ENCODE measurements at places on chromosomes 3 and 15.

GRCh38 chr3:162287600-162287999 is 791.0 kb downstream of the OTOL1 start:
- no peak for DNase-seq

DNA sequence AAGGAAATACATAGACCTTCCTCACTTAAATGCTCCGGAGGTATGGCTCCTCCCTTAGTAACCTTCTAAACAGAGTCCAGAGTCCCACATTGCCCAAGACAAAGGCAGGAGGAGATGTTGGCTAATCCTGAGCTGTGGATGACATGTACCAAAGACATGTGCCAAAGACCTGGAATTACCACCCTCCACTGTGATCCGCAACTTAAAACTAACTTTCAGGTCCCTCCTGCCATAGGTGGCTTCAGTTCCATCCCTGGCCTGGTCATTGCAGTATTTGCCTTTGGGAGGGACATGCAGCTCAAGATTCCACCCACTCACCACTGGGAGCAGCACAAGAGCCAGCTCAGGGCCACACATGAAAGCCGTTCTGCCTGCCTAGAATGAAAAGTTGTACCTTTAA is 28.0 kb downstream of the MYZAP start:
- DNase-seq, result no peak

- DNase-seq, result no peak
Observed at GRCh38 chr3:81198756-81199155, 562.7 kb downstream of the GBE1 start.

GRCh38 chr3:152910966-152911365 is 76.0 kb downstream of the P2RY1 start:
- no peak for DNase-seq

- no peak for DNase-seq
Observed at GRCh38 chr3:31247850-31248562, 284.7 kb upstream of the STT3B start.

DNA sequence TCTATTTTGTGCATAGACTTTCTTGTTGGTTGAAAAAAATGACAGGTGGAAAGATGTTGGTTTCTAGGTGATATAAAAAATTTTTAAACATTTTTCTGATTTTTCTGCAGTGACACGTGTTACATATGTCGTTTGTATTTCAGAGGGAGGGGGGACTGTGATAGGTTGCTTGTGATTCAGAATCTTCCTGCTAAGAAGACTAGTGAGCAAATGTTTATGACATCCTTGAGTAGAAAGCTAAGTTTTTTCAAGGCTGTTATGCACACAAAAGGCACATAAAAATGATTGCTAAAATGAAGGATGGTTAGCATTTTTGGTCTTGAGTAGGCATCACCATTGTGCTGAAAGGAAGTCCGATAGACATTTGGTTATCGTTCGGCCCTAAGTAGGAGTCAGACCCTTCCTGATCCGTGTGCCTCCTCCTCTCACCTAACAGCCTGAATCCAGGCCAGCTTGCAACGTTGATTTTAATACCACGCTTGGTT is 1.5 kb downstream of the ZNF639 start:
- DNase-seq, result no peak

DNA sequence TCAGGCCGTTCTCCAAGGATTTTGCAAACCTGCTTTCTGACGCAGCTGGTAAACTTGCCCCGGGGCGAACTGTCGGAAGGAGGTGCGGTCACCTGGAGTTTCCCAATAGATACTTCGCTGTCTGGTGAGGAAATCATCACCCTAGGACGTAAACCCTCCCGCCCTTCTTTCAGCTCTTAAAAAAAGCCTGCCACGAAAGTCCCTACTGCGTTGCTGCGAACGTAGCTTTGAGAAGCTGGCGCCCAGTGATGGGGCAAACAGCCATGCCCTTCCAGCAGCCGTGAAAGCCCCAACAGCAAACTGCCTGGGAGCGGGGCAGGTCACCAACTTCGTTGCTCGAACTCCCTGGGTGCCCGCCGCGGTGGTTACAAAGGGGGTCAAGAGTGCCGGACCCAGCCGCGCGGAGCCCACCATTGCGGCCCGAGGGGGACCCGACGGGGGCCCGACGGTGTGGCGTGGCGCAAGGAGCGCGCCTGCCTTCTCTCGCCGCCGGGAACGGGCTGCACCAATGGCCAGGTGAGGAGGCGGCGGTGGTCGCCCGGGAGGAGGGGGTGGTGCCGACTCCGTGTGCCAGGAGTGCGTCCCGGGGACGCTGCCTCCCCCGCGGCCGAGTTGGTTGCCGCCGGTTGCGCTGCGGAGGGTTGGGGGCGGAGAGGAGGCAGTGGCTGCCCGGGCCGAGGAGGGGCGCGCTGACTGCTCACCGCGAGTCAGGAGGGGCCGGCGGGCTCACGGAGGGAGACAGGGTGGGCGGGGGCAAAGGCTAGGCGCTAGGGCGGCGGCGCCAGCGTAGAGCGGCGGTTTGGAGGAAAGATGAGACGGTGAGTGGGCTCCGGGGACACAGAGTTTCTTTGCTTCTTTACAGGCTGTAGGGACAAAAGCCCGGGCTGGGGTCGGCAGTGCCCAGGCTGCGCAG is at the start of gene PHLDB2:
TSS of gene PHLDB2 (plus strand) at position 205 of the 913 bp plus-strand sequence. CDS start 24,813 bp downstream, outside the sequence.
- peak; percentile 33 for DNase-seq

GRCh38 chr3:144487011-144487410 is 515.4 kb downstream of the DIPK2A start:
- no peak for DNase-seq

DNA sequence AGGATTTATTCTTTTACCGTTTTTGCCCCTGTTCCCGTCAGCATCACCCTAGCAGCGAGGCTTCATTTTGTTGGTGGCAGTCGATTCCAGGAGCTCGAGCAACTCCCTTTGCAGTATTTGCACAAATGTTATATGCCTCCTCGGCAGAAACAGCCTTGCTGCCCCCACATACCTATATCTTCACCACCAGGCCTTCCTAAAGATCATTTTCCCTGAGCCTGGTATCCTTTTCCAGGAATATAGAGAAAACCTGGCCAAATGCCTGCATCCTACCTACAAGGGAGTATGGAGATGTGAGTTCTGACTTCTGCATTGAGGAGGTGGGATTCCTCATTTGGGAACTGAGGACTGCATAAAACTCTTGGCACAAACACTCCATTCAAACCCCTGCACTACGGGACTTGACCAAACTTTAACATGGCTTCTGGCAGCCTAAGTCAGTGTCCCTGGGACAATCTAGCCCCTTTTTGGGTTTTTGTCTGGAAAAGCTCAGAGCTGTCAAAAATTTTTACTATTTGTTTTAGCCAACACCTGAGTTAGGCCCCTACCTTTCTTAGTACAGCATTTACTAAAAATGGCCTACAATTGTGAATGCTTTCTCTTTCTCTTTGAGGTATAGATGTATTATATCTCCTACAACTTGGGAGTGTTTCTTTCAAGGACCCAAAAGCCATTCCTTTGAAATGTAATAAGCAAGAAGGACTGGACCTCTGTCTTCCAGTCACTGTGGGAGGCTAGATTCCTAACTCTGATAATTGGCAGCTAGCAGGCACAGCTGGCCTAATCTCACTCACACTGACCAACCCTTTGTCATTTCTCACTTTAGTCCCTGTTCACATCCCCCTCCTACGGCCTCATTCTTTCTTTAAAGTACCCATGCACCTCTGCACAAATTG is 12.1 kb upstream of the UBE2Q2 start:
- no peak for DNase-seq

GRCh38 chr3:10845001-10845761 is 29.2 kb downstream of the SLC6A11 start:
- no peak for DNase-seq

DNA sequence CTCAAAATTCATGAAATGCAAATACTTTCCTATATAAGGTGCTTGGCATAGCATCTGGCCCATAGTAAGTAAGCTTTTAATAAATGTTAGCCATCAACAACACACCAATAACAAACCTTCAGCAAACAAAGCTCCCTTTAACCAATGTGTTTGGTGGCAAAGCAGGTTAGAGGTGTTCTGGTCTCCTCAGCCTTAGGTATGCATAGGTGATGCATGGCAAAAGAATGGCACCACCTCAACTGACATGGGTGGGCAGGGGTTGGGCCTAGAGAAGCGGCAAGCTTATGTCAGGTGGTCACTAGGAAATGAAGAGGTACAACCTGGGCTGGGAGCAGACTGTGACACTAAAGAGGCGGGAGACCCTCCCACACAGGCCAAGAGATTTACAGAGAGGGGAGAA is 38.2 kb downstream of the MRPS11 start:
- no peak for DNase-seq

GRCh38 chr3:76624164-76624563 is 415.7 kb upstream of the ROBO2 start:
- DNase-seq, result no peak

- no peak for DNase-seq
Observed at GRCh38 chr3:129276385-129276784, 2.3 kb upstream of the HMCES start.

DNA sequence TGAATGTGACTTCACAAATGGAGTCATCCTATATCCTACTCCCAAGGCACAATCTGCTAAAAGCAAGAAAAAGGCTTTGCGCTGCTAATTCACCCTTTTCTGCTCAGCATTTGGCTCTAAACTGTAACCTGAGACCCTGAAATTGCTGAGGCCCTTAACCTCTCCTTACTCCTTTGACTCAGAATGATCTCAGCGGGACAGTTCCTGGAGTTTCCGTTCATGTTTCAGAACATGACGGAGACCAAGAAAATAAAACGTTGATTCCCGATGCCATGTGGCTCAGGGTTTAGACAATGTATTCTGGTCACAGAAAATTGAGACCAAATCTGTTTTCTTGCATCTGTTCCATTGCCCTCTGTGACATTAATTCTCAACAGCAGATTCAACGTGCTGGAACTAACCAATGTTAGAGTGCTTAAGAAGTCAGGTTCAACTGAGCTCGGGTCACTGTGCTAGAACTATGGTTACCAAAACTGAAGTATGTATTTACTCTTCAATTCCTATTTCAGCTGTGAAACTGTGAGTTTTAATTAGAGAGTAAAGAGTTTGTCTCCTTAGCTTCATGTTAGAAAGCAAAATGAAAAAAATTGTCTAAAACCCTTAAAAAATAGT is 45.4 kb upstream of the TMC3 start:
- DNase-seq, result peak; percentile 38

DNA sequence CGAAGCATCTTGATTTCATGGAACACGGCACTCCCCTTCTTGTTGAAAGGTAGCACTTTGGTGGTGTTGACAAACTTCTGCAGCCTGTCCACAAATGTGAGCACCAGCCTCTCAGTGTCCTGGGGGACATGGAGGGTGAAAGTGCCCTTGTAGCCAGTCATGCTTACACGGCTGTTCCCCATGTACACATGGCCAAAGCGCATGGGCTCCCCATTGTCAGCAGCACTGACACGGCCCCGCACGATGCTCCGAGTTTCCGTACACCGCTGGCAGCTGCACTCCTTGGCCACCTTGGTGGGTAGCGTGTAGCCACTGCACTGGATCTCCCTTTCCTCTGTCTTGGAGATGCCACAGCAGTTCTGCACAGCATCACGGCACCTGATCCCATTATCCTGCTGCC is 12.7 kb downstream of the CILP start:
- DNase-seq, result no peak

DNA sequence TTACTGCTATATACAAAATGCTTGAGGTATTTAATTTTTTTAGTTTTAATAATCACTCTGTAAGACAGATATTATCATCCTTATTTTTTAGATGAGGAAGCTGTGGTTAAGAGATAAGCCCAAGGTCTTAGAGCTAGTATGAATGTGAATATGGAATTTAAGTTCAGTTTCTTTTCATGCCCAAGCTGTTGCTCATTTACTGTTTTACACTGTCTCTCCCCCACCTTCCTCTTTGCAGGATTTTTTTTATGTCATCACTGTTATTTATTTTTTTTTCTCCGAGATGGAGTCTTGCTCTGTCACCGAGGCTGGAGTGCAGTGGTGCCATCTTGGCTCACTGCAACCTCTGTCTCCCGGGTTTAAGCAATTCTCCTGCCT is 22.5 kb downstream of the MAP2K5 start:
- no peak for DNase-seq

DNA sequence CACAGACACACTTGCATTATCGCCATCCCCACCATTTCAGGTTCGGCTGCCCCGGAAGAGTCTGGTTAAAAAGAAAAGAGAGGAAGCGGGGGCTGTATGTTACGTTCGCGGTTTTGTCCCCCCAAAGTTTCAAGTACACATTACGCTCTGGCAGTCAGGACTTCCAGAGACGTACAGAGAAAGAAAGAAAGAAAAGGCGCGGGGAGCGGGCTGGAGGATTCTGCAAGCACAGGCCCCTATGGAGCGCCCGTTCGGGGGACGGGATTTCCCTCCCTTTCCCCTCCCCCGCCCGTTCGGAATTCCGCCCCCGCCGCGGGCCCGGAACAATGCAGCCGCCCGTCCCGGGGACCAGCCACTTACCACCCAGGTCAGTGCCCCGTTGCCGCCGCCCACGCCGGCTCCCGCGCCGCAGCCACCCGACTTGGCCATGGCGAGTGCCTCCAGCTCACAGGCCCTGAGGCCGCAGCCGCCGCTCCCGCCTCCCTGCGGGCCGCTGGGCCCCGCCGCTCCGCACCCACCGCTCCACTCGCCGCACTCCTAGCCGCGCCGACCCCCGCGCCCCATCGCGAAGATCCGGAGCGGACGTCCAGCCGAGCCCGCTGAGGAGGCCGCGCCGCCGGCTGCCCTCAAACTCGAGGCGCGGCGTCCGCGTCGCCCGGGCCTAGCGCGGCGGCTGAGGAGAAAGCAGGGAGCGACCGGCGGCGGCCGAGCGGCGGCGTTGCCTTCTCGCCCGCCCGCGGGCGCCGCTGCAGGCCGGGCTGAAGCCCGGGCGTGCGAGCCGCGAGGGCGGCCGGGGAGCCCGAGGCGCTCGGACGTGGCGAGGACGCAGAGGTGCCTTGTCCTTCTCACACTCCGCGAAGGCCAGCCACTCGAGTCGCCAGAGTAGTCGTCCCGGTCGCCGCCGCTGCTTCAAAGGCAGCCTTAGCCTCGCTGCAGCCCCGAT is 567 bp downstream of the TOP2B start:
- DNase-seq, result no peak

GRCh38 chr15:29698030-29698701 is 124.1 kb downstream of the TJP1 start:
- no peak for DNase-seq

- DNase-seq, result no peak
Observed at GRCh38 chr3:56914646-56915045, 112.9 kb upstream of the ARHGEF3 start.

- no peak for DNase-seq
Observed at GRCh38 chr3:175070946-175071345, 211.8 kb downstream of the NAALADL2 start.

- no peak for DNase-seq
Observed at GRCh38 chr3:71055257-71056001, 528.1 kb downstream of the FOXP1 start.

DNA sequence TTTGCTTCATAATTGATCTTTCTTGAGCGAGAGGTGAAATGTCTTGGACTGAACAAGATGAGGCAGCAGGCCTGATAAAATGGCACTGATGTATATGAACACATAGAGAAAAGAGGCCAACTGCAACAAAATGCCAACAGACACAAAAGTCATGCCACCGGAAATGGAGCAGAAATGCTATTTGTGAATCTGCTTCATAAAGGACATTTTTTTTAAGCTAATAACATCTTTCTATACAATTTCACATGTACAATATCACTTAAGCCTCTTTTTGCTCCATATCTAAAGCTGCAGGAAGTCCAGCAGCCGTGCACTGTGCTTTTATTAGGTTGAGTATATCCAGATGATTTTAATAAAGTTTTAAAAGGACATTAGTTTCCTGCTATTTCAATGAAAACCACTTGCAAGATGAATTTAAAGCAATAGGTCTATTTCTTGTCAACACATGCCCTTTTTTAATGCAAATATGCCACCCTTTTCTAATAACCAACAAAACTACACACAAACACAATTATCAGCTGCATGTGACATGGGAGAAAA is 169.2 kb upstream of the ADAMTS9 start:
- no peak for DNase-seq
